ENCODE measurements at places on chromosomes 13 and 19.

- DNase-seq: no peak
Measured at GRCh38 chr19:50536662-50537305, 23.1 kb upstream of the ASPDH start.

GRCh38 chr19:17035842-17036424, 9.3 kb upstream of the CPAMD8 start:
- DNase-seq: no peak

GRCh38 chr19:56079609-56080008, 41.5 kb downstream of the ZNF787 start:
- DNase-seq: no peak

- no peak for DNase-seq
Measured at GRCh38 chr19:45773384-45773783, 4.3 kb upstream of the SIX5 start.

- no peak for DNase-seq
Measured at GRCh38 chr13:99421758-99422585, 79.3 kb upstream of the TM9SF2 start.

GRCh38 chr13:114151565-114152284, 19.3 kb upstream of the RASA3 start:
- DNase-seq: peak; percentile 78

GRCh38 chr19:7250951-7251350, 43.3 kb downstream of the INSR start:
- no peak for DNase-seq

GRCh38 chr19:17755443-17755890, 4.2 kb downstream of the FCHO1 start:
- DNase-seq: no peak

GRCh38 chr19:34838753-34839431, 65.9 kb upstream of the ZNF599 start:
- no peak for DNase-seq

DNA sequence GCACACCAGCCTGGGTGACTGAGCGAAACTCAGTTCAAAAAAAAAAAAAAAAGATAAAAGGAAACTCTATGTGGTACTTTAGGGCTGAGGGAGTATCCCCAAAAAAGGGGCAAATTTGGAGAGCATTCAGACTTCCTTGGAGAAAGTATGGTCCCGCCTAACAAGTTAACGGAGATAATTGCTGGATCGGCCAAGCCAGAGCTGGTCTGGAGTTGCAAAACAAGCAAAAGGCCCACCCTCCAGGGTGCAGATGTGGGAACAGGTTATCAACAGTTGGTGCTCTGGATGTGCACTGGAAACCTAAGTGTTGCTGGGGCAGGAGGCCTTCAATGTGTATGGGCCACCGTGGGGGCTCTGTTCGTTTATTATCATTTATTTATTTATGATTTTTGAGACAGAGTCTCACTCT, 2.8 kb downstream of the IQCN start:
- DNase-seq: no peak

GRCh38 chr13:109427695-109428094, 358.7 kb downstream of the IRS2 start:
- no peak for DNase-seq

GRCh38 chr13:110042253-110042950, 256.0 kb upstream of the IRS2 start:
- no peak for DNase-seq

- no peak for DNase-seq
Measured at GRCh38 chr13:41177616-41178015, 16.8 kb downstream of the KBTBD7 start.

DNA sequence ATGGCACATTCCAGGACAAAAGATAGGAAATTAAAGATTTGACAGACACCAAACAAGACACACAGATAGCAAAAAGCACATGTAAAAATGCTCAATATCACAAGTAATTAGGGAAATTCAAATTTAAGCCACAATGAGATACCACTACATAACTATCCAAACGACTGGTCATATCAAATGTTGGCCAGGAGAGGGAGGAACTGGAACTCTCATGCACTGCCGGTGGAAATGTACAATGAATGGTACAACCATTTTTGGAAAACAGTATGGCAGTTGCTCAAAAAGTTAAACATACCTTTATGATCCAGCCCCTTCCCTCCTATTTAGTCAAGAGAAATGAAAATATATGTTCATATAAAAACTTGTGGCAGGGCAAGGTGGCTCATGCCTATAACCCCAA, 36.8 kb upstream of the CYP2S1 start:
- DNase-seq: no peak

GRCh38 chr19:8020681-8021080, 15.2 kb upstream of the ELAVL1 start:
- DNase-seq: no peak

- DNase-seq: no peak
Measured at GRCh38 chr19:13301627-13302334, 151.6 kb downstream of the IER2 start.

DNA sequence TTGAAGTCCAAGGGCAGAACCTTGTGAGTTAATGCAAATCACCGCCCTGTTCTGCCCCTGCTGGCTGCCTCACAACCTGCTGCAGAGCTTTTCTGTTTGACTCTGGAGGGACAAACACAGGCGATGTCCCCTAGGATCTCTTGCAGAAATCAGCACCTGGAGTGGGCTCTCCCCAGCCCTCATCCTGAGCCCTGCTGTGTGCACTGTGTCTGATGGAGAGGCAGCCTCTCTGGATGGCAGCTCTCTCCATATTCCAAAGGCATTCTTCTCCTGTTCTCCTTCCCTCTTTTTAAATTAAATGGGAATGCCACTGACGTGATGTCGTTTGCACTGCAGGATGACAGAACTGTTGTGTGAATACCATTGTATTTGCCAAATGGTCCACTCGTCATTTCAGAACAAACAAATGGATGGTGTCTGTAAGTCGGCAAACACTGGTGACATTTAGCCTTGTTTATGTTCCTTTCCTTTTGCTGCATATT, 184.1 kb downstream of the ZNF536 start:
- no peak for DNase-seq

- DNase-seq: peak; percentile 33
Measured at GRCh38 chr19:40392894-40393517, 3.0 kb upstream of the HIPK4 start.

DNA sequence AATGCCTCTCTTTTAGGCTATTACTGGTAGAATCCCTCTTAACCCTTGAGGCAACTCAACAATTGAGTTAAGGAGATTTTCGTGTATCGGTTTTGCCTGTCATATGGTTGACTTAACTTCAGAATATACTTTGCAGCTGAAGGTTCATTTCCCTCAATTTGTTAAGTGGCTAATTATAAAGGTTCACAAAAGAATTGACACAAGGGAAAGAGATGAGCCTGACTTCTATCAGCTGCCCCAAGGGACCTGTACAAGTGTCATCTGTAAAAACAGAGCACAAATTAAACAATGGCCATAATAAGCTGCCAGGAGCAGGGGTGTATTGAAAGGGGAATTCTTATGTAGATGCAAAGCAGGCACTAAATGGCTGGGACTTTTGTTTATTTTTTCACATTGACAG, 334.8 kb upstream of the OBI1 start:
- DNase-seq: no peak

GRCh38 chr19:21680671-21681070, 86.7 kb downstream of the ZNF100 start:
- DNase-seq: no peak

GRCh38 chr13:90951663-90952062, 395.8 kb upstream of the MIR17HG start:
- DNase-seq: no peak

DNA sequence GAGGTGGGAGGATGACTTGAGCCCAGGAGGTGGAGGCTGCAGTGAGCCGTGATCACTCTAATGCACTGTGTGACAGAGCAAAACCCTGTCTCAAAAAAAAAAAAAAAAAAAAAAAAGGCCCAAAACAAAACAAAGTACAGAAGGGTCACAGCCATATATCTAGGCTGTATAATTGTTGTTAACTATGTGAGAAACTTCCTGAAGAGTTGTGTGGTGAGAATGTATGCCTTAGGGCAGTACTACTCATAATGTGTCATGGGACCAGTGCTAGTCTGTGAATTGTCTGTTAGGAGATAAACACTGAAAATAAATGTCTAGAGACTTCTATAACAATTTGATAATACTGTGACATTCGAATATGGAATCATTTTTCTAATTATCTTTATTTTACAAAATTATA, 43.1 kb downstream of the PAN3 start:
- no peak for DNase-seq

GRCh38 chr13:19950374-19950773, 8.2 kb upstream of the ZMYM2 start:
- DNase-seq: no peak

- DNase-seq: peak; percentile 8
Measured at GRCh38 chr13:27790523-27790922, 1.8 kb upstream of the GSX1 start.

DNA sequence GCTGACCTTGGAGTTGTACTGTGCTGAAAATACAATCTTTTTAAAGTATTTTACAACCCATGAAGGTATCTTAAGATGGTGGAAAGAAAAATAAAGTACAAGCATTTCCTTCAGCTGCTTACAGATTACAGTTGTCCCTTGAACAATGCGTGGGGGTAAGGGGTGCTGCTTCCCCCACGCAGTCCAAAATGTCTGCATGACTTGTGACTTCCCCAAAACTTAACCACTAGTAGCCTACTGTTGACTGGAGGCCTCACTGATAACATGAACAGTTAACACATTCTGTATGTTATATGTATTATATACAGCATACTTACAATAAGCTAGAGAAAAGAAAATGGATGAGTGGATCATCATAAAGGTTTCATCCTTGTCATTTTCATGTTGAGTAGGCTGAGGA, 45.3 kb upstream of the ZNF599 start:
- DNase-seq: no peak

DNA sequence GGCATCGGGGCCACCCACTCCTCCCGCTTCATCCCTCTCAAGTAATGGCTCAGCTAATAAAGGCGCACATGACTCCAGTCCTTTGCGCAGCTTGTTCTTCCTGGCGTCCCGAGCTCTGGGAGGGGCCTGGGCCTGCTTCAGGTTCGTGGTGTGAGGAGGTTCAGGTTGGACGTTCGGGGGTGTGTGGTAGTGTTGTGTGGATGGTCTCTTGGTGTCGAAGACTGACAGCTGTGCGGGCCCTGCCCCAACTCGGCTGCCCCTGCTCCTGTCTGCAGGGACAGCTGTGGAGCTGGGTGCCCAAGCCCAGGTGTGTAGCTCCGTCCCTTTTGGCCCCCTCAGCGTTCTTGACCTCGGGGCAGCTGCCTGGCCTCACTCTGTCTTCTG, 2.2 kb downstream of the RPS15 start:
- DNase-seq: no peak

DNA sequence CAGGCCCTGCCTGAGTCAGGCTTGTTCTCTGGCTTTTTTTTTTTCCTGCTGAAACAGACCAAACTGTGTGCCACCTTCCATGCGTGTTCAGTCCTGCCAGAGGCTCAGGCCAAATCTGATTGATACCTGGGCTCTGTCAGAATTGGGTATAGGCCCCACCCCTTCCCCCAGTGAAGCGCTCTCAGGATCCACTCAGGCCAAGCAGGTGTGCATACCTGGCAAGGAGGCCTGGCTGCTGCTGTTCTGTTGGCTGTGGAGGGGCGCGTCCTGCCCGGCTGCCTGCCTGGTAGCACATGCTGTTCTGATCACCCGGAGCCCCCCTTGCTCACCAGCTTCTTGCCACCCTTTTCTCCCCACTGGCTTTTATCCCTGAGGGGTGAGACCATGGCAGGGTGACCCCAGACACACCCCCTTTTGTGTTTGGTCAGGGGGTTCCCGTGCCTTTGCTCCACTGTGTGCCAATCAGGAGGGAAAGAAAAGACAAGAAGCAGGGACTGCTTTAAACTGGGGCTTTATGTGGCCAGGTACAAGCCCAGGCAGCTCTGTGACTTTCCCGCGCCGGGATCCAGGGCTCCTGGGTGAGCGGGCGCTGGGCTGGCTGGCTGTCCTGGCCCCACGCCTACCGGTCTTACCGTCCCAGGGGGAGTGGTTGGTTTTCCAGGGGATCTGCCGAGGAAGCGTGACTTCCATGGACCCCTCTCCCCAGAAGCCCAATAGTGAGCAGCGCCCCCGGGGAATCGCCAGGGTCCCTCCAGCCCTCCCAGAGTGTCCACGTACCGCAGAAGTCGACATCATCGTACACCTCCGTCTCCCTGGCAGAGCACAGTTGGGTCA, 12.7 kb downstream of the PRAM1 start:
- DNase-seq: no peak

GRCh38 chr19:45494261-45494916, 2.5 kb downstream of the RTN2 start:
- DNase-seq: no peak

GRCh38 chr13:35475960-35476943, at the start of gene MAB21L1:
TSS of gene MAB21L1 (minus strand) at chr13:35476689. CDS start at chr13:35476138, 551 bp downstream.
- no peak for DNase-seq

DNA sequence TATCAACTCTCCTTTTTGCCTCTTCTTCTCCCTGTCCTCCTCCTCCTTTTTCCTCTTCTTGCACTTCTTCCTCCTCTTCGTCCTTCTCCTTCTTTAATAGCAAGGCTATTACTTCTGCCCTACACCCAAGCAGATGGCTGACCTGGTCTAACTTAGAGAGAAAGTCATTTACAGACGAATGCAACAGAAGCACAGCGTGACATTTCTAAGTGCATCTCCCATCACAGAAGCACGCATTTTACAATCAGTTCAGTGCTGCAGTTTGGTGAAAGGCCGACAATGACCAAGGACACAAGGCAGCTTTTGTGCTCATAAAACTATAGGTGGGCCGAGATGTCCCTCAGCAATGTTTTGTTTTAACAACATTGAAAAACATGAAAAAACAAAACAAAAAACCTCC, 231.5 kb downstream of the FGF14 start:
- no peak for DNase-seq

DNA sequence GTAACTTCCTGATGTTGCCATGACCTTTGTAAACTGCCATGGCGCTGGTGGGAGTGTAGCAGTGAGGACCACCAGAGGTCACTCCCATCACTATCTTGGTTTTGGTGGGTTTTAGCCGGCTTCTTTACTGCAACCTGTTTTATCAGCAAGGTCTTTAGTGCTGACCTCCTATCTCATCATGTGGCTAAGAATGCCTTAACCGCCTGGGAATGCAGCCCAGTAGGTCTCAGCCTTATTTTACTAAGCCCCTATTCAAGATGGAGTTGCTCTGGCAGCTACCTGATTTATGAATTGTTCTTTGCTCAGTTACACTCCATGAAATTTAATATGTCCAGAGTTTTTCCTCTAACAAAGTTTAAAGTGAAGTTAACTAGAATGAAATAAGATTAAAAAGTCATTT, 4.6 kb upstream of the EPS15L1 start:
- DNase-seq: no peak
